ENCODE measurements at places on chromosomes 4 and X. TPM values are rescaled to one million over a fixed set of nuclear protein-coding genes. Genes with fewer than 3 reads are reported as not detected.

DNA sequence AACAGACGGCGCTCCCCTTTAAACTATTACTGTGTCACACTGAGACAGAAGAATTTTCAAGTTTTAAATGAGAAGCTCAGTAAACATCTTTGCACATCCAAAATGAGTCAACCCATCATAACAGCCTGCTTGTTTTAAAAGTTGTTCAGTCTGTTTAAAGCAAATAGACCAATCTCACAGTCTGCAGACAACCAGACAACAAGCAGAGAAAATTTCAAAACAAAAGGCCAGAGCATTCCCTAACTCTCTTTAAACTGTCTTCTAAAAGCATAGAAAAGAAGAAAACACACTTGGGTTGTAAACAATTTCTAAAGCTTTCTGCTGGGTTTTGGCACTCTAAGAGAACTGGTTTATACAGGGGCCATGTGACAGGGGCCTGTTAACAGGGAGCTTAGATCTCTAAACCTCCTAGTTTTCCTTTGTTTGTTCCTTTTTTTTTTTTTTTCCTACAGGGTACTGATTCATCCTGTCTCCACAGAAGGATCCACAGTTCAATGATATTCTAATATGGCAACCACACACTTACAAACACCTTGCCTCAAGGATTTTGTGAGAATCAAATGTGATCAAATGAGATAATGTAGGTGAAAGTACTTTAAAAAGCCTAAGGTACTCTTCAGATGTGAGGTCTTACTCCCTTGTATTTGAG lies 100.8 kb upstream of the MAML3 start:
- no peak for DNase-seq

The DACH2 gene
- total RNA-seq = 0.09 TPM

GRCh38 chr4:8545439-8545765 lies 34.8 kb upstream of the GPR78 start:
- no peak for DNase-seq

- no peak for DNase-seq
Observed at GRCh38 chr4:147843162-147843561, 111.3 kb downstream of the ARHGAP10 start.

The MAP3K15 gene
- not detected for total RNA-seq

DNA sequence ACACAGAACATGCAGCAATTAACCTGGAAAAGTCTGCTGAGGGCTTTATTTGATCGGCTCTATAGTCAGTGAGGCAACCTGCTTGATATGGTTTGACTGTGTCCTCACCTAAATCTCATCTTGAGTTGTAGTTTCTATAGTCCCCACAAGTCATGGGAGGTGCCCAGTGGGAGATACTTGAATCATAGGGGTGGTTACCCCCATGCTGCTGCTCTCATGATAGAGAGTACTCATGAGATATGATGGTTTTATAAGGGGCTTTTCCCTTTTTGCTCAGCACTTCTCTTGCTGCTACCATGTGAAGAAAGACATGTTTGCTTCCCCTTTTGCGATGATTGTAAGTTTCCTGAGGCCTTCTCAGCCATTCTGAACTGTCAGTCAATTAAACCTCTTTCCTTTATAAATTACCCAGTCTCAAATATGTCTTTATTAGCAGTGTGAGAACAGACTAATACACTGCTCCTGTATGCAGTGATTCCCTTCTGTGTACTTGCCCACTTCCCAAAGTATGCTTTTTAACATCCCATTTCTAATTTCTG lies 78.2 kb downstream of the NPFFR2 start:
- no peak for DNase-seq

DNA sequence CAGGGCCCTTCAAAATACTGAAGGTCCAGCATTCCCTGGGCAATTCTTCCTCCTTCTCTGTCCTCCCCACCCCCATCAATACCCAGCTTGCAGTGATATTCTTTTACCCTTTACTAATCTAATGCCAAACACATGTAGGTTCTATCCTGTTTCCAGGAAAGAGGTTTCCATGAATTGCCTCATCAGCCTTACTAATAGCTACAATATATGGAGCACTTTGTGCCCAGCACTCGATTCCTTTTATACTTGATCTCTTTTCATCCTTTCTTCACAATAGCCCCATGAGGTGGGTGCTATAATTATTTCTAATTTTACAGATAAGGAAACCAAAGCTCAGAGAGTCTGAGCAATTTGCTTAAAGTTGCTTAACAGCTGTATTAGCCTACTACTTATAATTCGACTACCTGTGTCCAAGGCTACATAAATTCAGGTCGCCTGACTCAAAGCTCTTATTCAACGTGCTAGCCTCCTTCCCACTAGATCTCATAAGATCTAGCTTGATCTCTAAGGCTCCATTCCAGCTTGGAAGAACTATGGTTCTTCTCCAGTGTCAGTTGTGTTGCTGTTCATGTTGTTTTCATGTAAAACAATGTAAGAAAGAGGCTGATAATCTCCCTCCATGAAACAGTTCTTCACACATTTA lies 229.6 kb upstream of the PGRMC2 start:
- no peak for DNase-seq

GRCh38 chrX:71928856-71929255 lies 18.2 kb downstream of the NHSL2 start:
- DNase-seq = no peak

GRCh38 chr4:15147714-15148113 lies 145.4 kb downstream of the CPEB2 start:
- no peak for DNase-seq

DNA sequence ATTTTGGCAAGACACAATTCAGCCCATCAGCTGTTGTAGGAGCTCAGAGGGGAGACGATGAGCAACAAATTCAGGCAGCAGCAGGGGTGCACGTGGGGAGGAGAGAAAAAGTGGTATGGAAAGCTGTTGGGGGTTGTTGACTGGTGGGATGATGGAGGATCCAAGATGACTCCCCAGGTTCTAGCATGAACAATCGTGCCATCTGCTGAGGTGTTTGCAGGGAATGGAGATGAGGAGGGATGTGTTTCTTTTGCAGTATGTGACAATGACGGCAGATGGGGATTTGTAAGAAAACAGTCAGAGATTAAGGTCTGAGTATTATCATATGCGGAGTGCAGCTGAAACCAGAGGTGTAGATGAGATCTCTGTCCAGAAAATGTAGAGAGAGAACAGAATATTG lies 63.3 kb downstream of the SEL1L3 start:
- no peak for DNase-seq

GRCh38 chrX:130561930-130562329 lies 160.1 kb downstream of the RBMX2 start:
- no peak for DNase-seq

All from mucosa of descending colon (tissue), 3 donors.